ENCODE measurements at places on chromosomes 12 and 14.

- DNase-seq, result no peak
These were observed 891 bp downstream of the PLEKHA5 start for GRCh38 chr12:19130224-19131024.

DNA sequence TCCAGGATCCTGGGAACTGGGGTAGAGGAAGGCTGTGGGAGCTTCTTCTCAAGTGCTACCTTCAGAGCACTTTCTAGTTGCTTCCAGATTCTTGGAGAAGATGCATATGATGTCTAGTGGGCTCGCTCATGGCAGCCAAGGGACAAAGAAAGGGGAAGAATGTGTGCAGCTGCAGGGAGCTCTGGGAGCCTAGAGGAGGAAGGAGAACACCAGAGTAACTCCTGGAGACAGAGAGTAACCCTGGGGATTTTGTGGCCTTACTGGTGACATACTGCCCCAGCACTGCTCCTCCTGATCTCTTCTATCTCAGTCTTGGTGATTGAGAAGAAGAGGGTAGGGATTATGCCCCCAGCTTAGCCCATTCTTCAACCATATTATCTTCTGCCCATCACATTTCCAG lies 10.3 kb upstream of the SP7 start:
- DNase-seq, result no peak

- no peak for DNase-seq
These were observed 573.0 kb downstream of the FOXG1 start for GRCh38 chr14:29339494-29340172.

DNA sequence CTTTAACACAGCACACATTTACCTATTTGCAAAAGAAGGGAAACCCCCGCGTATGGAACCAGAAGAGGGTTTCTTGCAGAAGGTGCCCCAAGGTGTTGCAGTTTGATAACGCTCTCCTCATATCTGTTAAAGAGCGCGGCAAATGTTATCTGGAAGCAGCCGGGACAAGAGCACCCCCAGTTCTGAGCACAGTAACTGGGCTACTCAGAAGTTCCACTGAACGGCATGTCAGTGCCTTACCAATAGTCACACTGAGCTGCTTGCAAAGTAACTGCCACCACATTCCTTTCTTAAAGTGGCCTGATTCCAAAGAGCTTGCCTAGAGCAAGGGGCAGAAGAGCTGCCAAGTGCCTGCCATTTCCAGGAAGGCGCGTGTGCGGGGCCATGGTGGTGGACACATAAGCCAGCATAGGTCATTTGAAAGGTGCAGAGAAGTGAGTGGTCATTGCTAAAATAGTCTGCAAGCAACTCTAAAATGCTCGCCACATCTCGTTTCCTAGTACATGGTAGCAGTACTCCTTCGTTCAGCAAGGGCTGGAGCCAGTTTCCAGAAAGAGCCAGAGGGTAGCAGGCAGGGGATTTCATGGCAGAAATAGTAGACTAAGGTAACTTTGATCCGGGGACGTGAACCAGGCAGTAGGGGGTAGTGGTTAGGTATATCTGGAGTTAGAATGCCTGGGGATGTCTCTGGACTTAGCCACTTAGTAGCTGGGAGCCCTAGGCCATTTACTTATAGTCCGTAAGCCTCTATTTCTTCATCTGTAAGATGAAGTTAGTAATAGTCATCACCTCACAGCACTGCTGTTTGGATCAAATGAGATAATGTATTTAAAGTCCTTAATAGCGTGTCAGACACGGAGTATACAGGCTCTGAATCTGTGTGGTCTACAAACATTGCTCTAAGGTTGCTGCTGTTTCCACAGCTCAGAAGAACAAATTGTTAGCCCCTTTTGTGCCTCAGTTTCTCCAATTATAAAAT lies 37.6 kb downstream of the SPTB start:
- no peak for DNase-seq

GRCh38 chr12:104834607-104835006 lies 123.5 kb downstream of the SLC41A2 start:
- no peak for DNase-seq

DNA sequence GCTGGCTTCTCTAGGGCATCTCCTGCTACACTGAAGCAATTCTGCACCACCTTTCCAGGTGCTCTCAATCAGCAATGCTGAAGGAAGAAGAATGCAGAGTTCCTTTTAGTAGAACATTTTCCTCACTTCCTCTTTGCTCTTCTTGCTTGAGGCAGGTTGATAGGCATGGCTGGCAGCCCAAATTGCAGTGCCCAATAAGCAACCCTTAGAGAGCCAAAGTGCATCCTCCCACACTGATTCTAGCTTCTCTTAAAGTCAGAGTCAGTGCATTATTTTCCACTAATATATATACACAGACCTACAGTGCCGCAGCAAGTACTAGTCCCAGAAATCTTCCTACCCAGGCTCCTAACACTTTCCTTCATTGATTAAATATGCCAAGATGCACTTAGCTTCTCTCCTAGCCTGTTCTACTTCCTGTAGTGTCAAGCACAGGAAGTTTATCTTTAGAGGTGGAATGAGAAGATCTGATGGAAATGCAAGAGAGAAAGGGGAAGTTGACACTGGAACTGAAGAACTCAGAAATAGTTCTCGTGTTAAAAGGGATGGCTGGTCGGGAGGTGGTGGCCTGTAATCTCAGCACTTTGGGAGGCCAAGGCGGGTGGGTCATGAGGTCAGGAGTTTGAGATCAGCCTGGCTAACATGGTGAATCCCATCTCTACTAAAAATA lies 132.7 kb downstream of the SSPN start:
- no peak for DNase-seq
